Left colon (tissue), 2 donors: ENCODE measurements at places on chromosomes 16 and 17.

DNA sequence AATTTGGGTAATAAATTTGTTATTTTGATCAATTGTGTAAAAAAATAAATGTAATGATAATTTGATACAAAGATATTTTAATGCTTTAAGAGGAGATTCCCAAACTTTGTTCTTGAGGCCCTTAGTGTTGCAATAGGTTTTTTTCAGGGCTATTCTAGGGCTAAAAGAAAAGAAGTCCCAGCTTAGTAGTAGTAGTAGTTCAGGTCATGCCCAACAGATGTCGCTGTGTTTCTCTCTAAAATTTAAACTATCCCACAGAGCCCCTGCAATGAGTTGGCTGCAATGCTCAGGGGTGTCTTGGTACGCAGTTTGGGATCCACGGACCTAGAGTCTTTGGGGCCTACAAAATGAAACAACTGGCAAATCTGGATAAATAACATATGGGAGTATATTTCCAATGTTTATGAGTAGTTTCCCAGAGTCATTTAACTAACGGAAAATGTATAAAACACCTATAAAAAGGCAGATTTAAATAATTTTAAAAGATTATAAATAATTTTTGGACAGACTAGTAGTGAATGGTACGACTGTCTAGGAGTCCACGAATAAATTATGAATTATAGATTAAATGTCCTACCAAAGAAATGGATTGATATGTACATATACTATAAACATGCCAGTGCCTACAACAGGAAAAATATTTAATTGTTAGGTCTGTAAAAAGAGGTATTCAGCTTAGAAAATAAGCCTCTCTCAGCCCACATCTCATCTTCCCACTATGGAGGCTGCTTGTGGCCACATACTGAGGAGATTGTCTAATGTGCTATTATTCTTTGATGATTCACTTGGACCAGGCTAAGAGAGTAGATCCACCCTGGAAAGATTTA, 228.5 kb upstream of the PMFBP1 start:
- DNase-seq, result no peak

DNA sequence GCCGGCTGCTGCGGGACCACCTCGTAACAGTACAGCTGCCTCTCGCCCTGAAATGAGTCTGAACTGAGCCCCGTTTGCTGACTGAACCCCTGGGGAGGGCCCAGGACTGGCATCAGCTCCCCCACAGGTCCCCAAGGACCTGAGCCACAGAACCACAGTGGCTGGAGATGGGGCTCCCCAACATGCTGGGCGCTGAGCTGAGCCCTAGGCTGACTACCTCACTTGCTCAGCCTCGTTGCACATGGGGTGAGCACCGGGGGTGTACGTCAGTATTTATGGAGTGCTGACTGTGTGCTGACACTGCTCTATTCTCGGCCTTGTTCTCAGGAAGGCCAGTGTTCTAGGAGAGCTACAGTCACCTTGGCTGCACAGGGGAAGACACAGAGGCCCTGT, 6.6 kb upstream of the VASN start:
- no peak for DNase-seq

DNA sequence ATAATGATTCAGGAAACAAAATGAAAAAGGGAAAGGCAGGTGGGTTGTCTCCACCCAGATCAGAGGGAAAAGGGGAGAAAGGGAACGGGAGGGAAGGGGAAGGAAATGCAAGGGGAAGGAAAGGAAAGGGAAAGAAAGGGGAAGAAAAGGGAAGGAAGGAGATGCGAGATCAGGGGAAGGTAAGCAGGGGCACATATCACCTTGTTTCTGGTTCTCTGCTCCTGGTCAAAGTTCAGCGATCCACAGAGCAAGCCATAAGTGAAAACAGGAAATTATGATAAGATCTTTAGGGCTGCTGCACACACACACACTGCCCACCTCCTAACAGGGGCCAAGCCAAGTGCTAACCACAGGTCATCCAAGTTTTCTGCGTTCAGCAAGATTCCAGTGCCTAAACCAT, 37.5 kb upstream of the GRIN2A start:
- no peak for DNase-seq

DNA sequence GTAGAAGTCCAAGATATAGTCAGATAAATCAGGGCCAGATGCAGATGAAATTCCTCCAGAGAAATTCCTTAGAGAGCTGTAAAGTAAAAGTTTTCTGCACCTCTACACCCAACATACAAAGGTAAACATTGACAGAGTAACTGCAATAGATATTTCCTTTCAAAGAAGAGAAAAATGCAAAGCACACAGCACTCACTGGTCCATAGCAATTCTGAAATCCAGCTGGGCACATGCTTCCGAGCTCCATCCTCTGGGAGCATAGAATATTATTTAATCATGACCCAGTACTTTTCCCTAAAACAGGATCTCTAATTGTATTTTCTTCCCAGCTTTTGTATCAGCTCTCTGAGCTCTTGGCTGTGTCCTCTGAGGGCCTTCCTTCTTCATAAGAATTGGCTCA, 239.5 kb upstream of the IRX3 start:
- no peak for DNase-seq

DNA sequence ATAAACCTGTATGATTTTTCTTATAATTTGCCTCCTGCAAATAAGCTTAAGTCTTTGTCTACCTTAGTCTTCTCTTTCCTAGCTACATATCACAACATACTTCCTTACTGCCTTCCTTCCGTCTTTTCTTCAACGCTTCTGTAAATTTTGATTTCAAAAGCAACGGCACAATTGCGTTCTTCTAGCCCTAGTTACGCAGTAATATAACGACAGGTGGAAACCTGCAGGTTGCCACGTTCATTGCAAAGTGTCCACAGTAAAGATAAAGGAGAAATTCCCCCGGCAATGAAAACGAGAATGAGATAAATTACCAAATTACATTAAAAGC, 546 bp upstream of the PSMD7 start:
- no peak for DNase-seq

- DNase-seq, result peak; percentile 49
Measured at GRCh38 chr16:28321700-28322411, 29.5 kb downstream of the SBK1 start.

DNA sequence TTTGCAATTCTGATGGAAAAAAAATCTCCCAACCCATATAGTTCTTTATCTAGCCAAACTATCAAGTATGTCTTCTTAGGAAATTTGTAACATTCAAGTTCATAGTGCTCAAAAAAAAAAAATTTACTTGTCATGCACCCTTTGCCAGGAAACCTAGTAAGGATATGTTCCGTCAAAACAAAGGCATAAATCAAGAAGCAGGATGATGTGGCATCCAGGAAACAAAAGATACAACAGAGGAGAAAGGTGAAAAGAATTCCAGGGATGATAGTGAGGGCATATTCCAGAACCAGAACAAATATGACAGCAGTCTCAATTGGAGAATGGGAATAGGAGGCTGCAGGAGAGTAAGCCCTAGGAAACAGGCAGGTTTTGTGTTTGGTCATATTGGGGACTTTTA, 104.6 kb downstream of the SPAG9 start:
- DNase-seq, result no peak

- DNase-seq, result no peak
Measured at GRCh38 chr17:40645291-40645690, 2.3 kb downstream of the SMARCE1 start.

DNA sequence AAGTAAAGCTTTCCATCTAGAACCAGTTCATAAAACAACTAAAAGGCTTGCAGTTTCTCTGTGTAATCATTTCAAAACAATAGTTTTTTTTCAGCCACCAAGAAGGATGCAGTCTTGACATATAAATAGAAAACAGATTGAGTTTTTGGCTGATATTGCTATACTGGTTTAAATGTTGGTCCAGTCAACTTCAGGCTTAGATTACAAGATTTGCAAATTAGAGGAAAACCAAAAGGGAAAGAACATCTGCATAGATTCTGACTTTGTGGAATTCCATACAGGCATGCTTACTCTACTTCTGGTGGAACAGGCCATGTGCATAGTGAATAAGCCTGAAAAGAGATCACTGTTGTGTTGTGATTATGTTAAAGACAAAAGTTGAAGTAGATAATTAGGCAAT, 150.3 kb downstream of the BCAS3 start:
- DNase-seq, result no peak

GRCh38 chr17:45144199-45145034, 3.9 kb upstream of the HEXIM1 start:
- DNase-seq, result peak; percentile 76

DNA sequence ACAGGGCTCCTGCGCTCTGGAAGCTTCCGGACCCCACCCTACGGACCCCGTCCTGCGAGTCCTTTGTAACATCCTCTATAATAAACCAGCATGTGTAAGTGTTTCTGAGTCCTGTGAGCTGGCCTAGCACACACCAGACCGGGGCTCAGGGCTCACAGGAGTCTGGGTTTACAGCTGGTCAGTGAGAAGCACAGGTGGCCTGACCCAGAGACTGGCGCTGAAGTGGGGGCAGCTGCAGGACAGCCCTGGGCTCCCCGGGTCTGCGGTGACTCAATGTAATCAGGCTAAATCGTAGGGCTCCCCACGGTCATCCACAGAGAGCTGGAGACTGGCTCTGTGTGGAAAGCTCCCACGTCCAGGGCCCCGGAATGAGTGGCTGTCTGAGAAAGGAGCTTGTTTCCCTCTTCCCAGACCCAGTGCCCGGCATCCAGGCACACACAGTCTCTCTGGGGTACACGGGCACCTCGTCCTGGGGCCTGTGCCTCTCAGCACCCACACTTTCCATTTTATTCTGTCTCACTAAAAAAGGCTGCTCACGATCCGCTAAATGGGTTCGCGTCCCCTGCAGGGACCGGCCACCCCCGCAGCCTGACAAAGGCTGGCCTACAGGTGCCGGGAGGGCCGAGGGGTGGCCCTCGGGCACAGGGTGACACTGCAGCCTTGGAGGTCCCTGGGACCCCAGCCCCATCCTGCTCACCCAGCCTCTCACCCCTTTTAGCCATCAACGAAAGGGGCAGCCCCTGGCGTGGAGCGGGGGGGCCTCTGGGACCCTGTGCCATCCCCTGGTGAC, 18.9 kb upstream of the CBFA2T3 start:
- DNase-seq, result no peak

DNA sequence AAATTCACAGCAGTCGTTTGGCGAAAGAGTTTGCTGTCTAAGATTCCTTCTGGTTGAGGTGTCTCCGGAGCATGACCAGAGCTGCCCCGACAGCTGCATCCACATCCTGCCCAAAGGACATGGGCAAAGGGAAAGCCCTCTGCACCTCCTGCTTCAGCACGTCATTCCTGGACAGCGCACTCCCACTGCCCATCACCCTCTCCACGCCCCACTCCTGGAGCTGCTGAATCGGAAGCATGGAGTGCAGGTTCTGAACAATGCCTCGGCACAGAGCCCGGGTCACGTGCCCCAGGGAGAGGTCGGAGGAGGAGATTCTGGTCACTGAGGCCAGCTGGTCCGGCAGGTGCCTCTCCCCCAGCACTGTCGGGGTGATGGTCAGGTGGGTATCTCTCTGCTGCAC, 1.3 kb upstream of the TRPV1 start:
- no peak for DNase-seq

DNA sequence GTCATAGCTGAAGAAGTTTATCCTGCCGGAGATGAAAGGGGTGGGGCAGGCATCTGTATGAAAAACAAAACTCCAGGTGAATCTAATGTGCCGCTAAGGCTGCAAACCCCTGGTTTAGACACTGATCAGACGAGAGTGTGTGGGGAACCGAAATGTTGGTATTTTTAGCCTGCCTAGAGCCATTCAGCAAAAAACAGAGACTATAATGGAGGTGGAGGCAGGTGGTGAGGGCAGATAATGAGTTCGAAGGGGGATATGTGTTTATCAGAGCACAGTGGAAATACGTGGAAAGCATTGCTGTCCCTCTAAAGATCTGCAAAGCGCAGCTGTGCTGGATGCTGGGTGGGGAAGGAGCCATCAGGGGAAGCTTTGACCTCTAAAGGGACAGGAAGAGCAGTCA, 127.5 kb upstream of the WSCD1 start:
- no peak for DNase-seq

DNA sequence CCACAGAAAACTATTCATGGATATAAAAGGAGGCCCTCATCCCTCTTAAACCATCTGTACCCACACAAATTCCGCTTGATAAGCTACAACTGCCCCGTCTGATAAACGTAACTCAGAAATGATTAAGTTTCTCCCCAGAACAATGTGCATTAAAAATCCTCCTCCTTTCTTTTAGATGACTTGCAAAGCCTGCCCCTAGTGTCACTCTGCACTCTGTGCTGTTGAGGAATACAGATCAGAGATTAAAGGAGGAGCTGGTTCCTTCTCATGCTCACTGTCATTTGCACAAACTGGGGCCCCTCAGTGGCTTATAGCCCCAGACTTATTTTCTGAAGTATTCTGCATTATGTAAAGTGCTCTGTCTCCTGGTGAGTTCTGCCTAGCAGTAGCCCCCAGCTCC, 33.3 kb downstream of the CDRT15 start:
- no peak for DNase-seq

DNA sequence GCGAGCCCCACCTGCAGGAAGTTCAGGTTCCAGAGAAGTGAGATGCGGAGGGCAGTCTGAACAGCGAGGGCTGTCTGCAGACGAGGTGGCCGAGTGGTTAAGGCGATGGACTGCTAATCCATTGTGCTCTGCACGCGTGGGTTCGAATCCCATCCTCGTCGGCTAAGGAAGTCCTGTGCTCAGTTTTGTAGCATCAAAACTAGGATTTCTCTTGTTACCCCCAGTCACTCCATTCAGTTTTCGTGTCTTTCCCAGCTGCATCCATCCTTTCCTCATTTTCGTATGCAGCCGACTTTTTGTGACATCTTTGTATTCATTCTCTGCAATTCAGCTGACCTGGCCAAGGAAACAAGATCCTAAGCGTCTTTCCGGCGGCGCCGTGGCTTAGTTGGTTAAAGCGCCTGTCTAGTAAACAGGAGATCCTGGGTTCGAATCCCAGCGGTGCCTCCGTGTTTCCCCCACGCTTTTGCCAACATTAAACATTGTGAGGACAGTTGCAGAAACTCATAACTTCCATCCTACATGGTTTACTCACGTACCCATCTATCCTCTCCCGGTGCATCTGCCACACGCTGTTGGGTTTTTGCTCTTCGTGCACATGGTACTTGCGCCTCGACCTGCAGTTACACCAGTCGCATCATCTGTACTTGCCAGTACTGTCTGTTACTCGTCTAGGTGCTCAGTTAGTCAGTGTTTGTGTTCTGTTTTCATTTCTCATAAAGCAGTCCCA, 3.0 kb downstream of the BORCS6 start:
- peak; percentile 94 for DNase-seq

- DNase-seq, result peak; percentile 81
Measured at GRCh38 chr16:85028685-85029407, 1.3 kb downstream of the KIAA0513 start.

DNA sequence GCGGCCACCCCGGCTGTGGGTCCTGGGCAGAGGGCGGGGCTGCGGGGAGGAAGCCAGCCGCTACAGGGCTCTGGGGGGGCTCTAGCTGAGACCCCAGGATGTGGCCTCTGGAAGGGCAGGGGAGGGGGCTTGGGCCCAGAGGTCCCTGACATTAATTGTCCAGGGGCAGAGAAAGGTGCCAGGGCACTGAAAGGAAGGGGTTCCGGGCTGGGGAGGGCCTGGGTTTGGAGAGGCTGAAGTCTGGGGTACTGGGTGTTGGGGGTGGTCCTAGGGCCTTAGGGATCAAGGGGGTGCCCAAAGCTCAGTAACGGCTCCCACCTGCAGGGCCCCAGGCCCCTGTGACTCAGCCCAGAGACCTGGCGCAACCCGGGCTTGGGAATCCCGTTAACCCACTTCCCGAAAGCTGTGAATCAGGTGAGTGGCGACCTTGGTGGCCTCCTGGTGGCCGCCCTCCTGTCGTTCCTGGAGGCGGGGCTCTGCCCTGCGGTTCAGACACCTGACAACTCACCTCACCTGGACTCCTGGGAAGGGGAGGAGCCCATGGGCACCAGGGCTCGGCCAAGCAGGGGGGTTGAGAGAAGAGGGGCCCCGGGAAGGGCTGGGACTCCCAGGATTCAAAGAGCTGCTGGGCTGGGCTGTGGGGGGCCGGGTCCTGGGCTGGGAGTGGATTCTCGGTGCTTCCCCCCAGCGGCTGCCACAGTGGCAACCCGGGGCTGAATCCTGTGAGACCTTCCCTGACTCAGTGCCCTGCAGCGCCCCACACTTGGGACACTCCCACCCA, 465 bp upstream of the PRSS22 start:
- DNase-seq, result peak; percentile 92
